ENCODE measurements at places on chromosomes 1 and 21. TPM values are rescaled to one million over a fixed set of nuclear protein-coding genes. Genes with fewer than 3 reads are reported as not detected.

- H3K27ac ChIP-seq: no peak overlapping the region
- no peak for DNase-seq
- no peaks in the 10 kb centered on the region for H3K36me3 ChIP-seq
Observed at GRCh38 chr1:11729498-11730428, 6.2 kb upstream of the AGTRAP start.

DNA sequence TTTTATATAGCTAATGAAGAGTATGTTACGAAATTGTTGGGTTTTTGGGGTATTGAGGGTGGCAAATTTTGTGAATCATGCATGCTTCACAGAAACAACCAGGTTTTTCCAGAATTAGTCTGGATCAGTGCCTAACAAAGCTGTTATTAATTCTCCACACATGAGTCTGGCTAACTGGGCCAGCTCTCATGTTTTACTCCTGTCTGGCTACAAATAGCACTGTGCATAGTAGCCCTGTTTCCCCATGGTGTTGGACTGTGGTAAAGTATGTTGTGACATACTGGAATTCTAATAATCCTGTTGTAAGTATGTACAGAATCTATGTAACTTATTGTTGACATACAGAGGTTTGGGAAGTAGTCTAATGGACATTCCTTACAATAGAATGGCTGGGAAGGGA, 35.8 kb downstream of the S100B start:
- H3K27ac ChIP-seq: no peak overlapping the region
- peaks cover 70% of the 10 kb centered on the region for H3K36me3 ChIP-seq
- H3K4me1 ChIP-seq: peaks cover 9% of the 10 kb centered on the region
- DNase-seq: no peak
- H3K4me3 ChIP-seq: no peak overlapping the region

DNA sequence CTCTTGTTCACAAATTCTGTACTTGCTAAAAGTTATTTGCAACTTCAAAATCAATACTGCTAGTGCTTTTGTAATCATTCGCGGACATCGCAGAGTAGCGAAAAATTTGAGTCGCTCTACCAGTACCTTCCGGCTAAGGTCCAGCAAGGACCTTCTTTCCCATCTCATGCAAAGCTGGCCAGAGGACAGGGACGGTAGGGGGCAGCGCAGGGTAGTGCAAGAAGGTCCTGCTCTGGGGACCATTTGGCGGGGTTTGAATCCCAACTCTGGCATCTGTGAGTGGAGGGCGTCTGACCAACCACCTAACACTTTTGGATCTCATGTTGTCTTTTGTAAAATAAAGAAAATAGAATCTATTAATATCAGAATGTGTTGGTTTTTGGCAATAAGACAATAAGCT, 258.3 kb downstream of the SPATA17 start:
- H3K27ac ChIP-seq: no peak overlapping the region
- no peaks in the 10 kb centered on the region for H3K27me3 ChIP-seq
- H3K4me1 ChIP-seq: no peaks in the 10 kb centered on the region
- no peaks in the 10 kb centered on the region for H3K36me3 ChIP-seq
- no peak overlapping the region for H3K4me3 ChIP-seq

GRCh38 chr21:44489962-44490361, 34.7 kb downstream of the LRRC3 start:
- no peak overlapping the region for H3K27ac ChIP-seq
- H3K27me3 ChIP-seq: peaks cover 5% of the 10 kb centered on the region
- peaks cover 4% of the 10 kb centered on the region for H3K4me1 ChIP-seq
- no peaks in the 10 kb centered on the region for H3K36me3 ChIP-seq

Gene TMEM52
- total RNA-seq: 2.1 TPM

Gene GLRX2
- 24.3 TPM for total RNA-seq

Measured in activated CD8-positive, alpha-beta T cell treated with anti-CD3 and anti-CD28 coated beads for 36 hours (primary cell).